ENCODE measurements at places on chromosomes 5 and 9.

DNA sequence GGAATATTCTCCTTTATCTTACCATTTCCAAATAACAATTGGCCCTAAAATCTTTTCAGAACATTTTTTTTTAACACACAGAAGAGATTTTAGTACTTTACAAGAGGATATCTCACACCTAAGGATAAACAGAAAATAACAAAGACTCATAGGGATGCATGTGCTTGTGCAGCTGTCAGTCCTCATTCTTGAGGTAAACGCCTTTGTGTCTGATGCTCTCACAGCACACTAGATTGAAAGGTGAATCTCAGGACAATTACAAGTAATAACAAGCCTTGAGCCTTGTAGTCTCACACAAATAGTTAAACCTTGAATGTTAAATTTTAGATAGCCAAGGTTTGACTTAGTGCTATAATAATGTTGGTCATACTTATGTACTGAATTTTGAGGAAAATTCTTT is 439.2 kb downstream of the PTPRD start:
- no peak for DNase-seq

DNA sequence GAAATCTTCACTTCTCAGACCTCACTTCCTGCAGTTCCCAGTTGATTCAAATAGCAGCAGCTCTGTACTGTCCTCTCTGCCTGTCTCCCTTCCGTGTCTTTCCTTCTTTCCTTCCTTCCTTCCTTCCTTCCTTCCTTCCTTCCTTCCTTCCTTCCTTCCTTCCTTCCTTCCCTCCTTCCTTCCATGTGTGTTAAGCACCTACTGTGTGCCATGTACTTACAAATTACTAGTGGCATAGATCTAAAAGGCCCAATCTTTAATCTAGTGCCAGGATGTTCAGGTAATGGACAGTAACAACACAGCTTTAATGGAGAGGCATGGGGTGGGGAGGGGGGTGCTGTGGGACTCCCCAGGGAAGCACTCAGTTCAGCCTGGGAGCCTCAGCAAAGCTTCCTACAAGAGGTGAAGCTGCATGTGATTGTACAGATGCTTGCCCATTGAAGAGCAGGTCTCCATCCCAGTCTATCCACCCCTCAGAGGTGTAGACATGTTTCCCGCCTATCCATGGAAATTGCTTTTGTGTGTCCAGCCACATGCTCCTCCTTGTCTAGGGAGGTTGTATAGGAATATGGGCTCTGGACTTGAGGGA is 106.0 kb downstream of the RGS3 start:
- DNase-seq, result no peak

DNA sequence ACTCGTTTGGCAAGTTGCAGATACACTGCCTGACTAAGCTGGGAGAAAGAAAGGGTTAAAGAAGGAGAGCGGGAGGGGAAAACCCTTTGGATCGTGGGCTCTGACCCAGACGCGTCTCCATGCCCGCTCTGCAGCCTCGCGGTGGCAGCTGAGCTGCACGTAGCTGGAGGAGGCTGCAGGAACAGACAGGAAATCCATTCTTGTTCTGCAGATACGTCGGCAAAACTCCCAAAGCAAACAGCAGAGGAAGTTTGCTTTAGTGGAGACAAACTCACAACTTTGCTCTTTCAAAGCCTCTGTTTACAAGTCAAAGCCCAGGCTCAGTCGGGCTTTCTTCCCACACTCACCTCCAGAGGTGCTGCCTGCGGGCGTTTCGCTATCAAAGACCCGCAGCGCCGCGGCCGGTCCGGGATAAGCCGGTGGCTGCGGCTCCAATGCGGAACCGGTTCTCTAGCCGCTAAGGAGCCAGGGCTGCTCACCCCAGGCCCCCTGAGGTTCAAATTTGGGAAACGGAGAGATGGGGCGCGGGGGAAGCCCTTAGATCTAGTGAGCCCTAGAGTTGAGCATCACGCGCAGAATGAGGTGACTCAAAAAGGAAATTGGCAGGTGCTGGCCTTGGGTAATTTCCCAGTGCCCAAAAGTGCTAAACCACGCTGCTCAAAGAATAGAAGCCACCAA is 60.7 kb downstream of the MAT2B start:
- DNase-seq, result no peak

DNA sequence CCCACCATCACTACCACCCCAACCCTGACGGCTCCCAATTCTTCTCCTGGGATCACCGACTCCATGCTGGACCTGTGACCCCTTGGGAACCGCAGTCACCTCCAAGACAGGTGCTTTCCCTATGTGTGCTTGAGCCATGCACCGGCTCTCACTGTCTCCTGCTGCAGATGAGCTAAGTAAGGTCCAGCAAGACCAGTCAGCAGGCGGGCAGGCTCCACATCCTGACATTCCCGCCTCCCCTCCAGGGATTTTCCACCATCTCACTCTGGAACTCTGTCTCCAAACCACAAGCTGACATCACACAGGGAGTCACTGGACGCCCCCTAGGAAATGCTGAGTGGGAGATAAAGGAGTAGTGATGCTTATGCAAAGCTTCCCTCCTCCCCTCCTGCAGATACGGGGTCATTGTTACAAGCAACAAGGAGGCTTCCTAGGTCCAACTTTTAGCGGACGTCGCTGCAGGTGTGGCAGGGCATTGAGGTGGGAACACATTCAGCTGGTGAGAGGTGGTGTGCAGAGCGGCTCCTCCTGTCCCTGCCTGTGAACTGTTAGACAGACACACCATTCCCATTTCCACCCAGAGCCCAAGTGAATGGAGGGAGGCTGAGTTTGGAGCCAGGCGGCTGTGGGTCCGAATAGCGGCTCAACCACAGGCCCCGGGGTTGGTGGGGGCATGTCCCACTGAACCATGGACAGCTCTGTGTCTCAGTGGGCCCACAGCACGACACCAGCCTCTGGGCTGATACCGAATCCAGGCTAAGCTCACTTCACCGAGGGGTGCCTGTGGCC is 129.2 kb upstream of the PHYKPL start:
- DNase-seq, result no peak

GRCh38 chr9:26811106-26811505 is 81.5 kb downstream of the CAAP1 start:
- no peak for DNase-seq

DNA sequence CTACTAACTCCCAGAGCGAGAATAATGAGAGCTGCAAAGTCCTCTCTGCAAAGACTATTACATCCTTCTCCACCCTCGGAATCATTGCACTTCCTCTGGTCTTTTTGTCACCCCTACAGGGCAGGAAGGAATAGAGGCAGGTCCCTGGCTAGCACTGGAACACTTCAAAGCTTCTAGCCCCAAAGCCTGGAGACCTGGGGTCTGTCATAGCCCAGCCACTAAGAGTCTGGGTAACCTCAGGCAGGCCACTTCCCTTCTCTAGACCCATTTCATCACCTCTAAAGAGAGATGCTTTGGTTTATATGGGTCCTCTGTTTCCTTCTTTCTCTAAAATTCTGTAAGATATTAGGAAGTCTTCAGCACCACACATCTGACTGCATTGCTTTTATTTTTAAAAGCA is 6.7 kb downstream of the ADRB2 start:
- no peak for DNase-seq
